Daoy (cell line): ENCODE measurements at places on chromosomes 5 and 9. TPM values are rescaled to one million over a fixed set of nuclear protein-coding genes. Genes with fewer than 3 reads are reported as not detected.

DNA sequence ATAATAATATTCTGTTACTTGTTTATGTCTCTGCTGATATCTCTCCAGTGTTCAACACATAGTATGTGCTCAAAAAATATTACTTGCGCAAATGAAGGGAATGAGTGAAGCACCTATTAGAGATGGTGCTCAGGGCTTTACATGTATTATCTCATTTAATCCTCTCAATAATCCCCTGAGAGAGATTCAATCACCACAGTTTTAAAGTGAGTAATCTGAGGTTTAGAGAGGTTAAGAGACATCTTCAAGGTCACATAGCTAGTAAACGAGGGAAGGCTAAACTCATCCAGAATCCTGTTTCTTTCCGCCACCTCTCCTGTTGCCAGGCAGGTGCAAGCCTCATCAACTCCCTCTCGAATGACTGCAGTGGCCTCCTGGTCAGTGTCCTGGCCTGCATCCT is 82.0 kb downstream of the UGCG start:
- no peak for DNase-seq

GRCh38 chr5:100856462-100856861 is 46.6 kb downstream of the ST8SIA4 start:
- DNase-seq: no peak

DNA sequence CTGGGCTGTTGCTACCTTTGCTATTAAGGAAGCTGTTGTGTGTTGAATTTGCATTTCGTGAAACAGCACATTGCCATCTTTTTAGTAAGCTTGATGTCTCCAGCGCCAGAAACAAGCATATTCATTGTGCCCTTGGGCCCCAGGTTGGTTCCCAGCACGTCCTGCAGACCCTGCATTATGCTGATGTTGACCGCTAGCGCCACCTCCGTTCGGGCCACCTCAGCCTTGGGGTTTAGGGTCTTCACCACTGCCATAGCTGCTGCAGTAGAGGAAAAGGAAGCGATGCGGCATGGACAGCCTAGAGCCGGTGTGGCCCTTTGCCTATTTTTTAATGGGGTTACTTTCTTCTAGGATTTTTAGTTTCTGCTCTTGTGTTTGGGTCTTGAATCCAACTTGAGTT is 23.8 kb upstream of the OTULIN start:
- no peak for DNase-seq

DNA sequence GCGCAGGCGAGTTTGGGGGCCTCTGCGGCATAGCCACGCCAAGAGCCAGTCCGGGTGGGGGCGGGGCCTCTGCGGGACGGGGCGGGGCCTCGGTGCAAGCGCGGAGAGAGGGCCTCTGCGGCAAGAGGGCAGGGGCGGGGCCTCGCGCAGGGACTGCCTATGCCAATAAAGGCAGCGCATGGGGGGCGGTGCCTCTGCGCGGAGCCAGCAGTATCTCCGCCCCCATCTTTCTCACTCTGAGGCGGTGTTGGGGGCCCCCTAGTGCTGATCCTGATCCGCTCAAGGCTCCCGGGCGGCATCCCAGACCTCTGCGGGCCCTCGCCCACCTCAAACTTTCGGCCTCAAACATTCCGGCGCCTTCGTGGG is 9.2 kb upstream of the GPRIN1 start:
- peak; percentile 95 for DNase-seq

GRCh38 chr9:131530546-131530919 is 530 bp downstream of the UCK1 start:
- peak; percentile 56 for DNase-seq

DNA sequence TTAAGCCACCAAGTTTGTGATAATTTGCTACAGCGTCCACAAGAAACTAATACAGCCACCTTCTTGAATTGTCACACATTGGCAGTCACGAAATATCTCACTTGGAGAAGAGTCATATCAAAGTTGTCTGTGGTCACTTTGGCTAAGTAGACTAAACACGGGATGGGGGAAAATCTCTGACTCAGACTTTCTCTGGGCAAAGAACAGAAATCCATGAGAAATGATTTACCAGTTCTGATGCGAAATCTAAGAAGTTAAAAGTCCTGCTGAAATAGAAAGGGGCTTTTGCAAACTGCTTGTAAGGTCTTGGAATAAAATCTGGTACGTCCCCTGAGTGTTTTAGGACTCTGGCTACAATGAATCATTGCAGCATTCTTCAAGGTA is 158.4 kb downstream of the COL23A1 start:
- DNase-seq: peak; percentile 81

DNA sequence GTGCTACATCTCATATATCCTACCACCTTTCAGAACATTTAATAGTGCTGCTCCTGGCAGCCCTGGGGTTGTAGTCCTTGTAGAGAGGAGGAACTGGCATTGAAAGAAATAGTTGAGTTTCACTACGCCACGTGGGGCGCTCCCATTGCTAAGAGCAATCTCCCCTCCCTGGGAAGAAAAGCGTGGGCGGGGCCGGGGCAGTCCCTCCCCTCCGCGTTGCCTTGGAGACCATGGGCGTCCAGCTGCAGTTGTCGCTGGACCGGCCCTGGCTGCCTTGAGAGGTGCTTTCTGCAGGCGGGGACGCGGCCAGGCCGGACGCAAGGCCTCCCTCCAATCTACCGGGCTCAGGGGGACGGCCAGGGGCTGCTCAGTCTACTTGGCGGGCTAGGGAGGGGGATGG is 368 bp upstream of the CCDC180 start:
- peak; percentile 91 for DNase-seq

ARHGEF39 gene
- 2.9 and 4.2 TPM in 2 replicates for total RNA-seq

CLIC3 gene
- 0.18 and 3.9 TPM in 2 replicates for total RNA-seq
